Subcutaneous preadipocyte (primary cell): ENCODE measurements at places on chromosomes 5 and 9. TPM values are rescaled to one million over a fixed set of nuclear protein-coding genes. Genes with fewer than 3 reads are reported as not detected.

The CERCAM gene
- total RNA-seq = 55.1 and 75.0 TPM in 2 replicates

The DDX4 gene
- total RNA-seq = not detected in 2 replicates

The ANGPTL2 gene
- 19.9 and 27.6 TPM in 2 replicates for total RNA-seq

The DAPK1 gene
- 2.5 and 5.1 TPM in 2 replicates for total RNA-seq

The KCNMB1 gene
- not detected in 2 replicates for total RNA-seq

The PCDHAC1 gene
- total RNA-seq = not detected in 2 replicates

The ZNG1C gene
- 12.9 and 16.0 TPM in 2 replicates for total RNA-seq

The SHOC1 gene
- total RNA-seq = not detected in 2 replicates

The BASP1 gene
- 69.8 and 77.5 TPM in 2 replicates for total RNA-seq

The MELK gene
- 25.0 and 38.9 TPM in 2 replicates for total RNA-seq

The QRFP gene
- total RNA-seq = not detected in 2 replicates

The CTNND2 gene
- total RNA-seq = under 0.01 and 2.0 TPM in 2 replicates

The SEMA6A gene
- 0.20 and 0.37 TPM in 2 replicates for total RNA-seq

The CCL27 gene
- not detected in 2 replicates for total RNA-seq

The GRXCR2 gene
- total RNA-seq = not detected in 2 replicates

The SLC36A2 gene
- total RNA-seq = not detected in 2 replicates

The ANKRD34B gene
- not detected in 2 replicates for total RNA-seq

The HBEGF gene
- 0.73 and 1.4 TPM in 2 replicates for total RNA-seq

The CTXN3 gene
- not detected in 2 replicates for total RNA-seq

The GABRG2 gene
- not detected in 2 replicates for total RNA-seq

The PTPN3 gene
- 0.98 and 1.5 TPM in 2 replicates for total RNA-seq

The PTPRD gene
- total RNA-seq = 7.2 and 18.4 TPM in 2 replicates

The CYLC2 gene
- not detected in 2 replicates for total RNA-seq

The SH3RF2 gene
- 0.20 TPM in 1 of 2 replicates, not detected in the other for total RNA-seq

The SH3GL2 gene
- under 0.01 TPM in 1 of 2 replicates, not detected in the other for total RNA-seq

The CENPK gene
- 20.9 and 36.9 TPM in 2 replicates for total RNA-seq

The SLC25A2 gene
- total RNA-seq = 0.37 and 0.39 TPM in 2 replicates

The RBM22 gene
- total RNA-seq = 21.7 and 29.9 TPM in 2 replicates

The EIF4E1B gene
- total RNA-seq = not detected in 2 replicates

The PCDHGA11 gene
- 11.8 and 13.9 TPM in 2 replicates for total RNA-seq

The CBY3 gene
- not detected in 2 replicates for total RNA-seq

The JAKMIP2 gene
- 0.39 and 1.1 TPM in 2 replicates for total RNA-seq

The FCN2 gene
- not detected in 2 replicates for total RNA-seq

The MARCHF11 gene
- not detected in 2 replicates for total RNA-seq

The ZNF462 gene
- total RNA-seq = 18.0 and 23.9 TPM in 2 replicates

The MYMK gene
- not detected in 2 replicates for total RNA-seq

The HTR1A gene
- not detected in 2 replicates for total RNA-seq

The TNPO1 gene
- total RNA-seq = 198 and 236 TPM in 2 replicates

The SLCO6A1 gene
- total RNA-seq = not detected in 2 replicates

The FIBCD1 gene
- total RNA-seq = 1.8 and 2.2 TPM in 2 replicates

The FGFR4 gene
- 0.73 and 1.4 TPM in 2 replicates for total RNA-seq

The SNX2 gene
- 76.0 and 91.1 TPM in 2 replicates for total RNA-seq

The XPA gene
- 5.9 TPM in 2 replicates for total RNA-seq

The ERAP2 gene
- total RNA-seq = 41.6 and 44.8 TPM in 2 replicates

The ESM1 gene
- total RNA-seq = 1.8 and 6.1 TPM in 2 replicates

The CDKN2B gene
- 9.2 and 29.1 TPM in 2 replicates for total RNA-seq

The ADAMTSL2 gene
- total RNA-seq = not detected in 2 replicates

The PPIC gene
- total RNA-seq = 15.8 and 19.9 TPM in 2 replicates

The SPATA31C1 gene
- not detected in 2 replicates for total RNA-seq

The THG1L gene
- 29.9 and 39.7 TPM in 2 replicates for total RNA-seq

The PLEKHG4B gene
- total RNA-seq = not detected in 2 replicates
